ENCODE measurements at places on chromosomes 12 and 14.
A peak's percentile ranks its signal among the peaks of the same experiment; 100 is the strongest.

DNA sequence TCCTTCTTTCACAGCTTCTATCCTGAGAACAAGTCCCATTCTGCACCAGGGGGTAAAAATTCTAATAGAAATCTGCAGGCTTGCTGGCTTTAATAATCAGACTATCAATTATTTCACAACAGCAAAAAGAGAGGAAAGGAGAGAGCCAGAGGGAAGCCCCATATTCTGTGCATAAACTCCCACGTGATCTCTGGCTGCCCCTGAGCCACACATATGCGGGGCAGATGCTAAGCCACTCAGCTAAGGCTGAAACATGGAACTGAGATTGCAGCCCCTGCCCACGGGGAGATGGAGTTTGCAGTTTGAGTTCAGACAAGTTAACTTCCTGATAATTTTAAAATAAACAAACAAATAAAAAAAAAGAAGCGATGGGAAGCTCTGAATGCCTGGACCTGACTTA is 254.4 kb upstream of the CCDC196 start:
- no peak for DNase-seq

GRCh38 chr14:73739174-73739898 is 25.2 kb upstream of the PNMA1 start:
- no peak for DNase-seq

- no peak for DNase-seq
Measured at GRCh38 chr12:26331960-26332359, 136.6 kb downstream of the SSPN start.

GRCh38 chr14:76352639-76353281 is 23.2 kb upstream of the ESRRB start:
- peak; percentile 2 for DNase-seq

DNA sequence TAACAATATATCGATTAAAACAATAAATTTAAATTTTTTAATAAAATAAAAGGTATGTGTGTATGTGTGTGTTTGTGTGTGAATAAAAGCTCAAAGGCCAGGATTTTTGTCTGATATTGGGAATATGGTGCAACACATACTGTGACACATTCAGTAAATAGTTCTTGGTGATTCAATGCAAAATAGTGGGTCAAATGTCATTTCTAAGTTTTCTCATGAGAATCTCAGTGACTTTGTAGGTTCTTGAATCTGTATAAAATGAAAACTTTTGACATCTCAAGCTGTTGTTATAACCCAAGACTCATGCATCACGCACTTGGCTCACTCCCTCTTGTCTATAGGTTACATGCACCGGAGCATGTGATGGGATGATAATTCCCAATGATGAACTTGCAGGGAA is 16.2 kb upstream of the MED6 start:
- DNase-seq = no peak

GRCh38 chr12:119758722-119759121 is 90.8 kb downstream of the PRKAB1 start:
- no peak for DNase-seq

DNA sequence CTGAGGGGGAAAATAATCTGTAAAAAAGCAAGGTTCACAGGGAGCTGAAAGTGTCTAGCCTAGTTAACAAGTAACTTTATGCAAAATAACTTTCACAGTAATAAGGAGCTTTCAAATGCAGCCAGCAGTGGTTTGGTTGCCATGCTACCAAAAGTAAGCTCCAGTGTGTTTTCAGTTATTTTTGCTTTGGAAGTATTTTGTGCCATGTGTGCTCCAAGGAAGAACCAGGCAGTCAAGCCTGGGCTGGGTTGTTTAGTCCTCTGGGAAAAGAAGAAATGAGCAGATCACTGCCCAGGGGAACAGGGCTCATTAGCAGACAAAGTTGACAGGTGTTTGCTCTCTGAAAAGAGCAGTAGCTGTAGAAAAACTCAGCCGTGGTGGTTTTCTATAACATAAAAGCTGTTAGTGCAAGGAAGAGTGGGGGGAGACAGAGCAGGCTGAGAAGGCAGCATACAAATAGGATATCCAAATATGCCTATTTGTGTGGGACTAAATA is 92.8 kb upstream of the TMTC2 start:
- DNase-seq = no peak

GRCh38 chr12:22190-22529 is 44.4 kb upstream of the IQSEC3 start:
- no peak for DNase-seq

DNA sequence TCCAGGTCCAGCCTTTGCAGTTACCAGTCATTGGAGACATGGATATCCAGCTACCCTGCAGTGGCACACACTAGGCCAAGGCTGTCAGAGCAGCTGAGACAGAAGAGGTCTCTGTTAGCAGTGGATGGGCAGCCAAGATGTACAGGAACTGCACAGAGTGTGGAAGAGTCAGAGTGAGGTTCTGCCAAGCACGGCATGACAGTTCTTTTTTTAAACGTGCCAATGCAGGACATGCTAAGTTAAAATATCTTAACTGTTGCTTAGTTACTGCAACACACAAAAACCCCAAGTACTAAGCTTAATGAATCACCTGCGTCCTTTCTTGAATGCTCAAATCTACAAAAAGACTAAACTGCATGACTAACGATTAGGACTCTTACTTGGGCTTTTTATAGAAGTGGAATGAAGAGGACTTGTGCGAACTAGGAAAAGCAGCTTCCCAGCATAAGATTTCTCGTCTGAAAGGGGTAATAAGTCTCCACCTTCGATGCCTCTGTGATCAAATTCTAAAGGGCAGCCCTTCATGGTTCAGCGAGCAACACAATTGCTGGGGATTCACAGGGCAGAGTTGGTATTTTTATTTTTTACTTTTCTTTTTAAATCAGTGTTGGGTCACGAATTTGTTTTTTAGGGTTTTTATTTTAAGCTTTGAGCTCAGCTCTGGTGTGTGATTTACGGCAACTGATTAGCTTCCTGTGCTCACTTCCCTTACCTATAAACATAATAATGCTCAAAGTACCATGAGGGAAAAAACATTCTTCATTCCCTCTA is 20.6 kb downstream of the MAPK1IP1L start:
- DNase-seq = peak; percentile 18

DNA sequence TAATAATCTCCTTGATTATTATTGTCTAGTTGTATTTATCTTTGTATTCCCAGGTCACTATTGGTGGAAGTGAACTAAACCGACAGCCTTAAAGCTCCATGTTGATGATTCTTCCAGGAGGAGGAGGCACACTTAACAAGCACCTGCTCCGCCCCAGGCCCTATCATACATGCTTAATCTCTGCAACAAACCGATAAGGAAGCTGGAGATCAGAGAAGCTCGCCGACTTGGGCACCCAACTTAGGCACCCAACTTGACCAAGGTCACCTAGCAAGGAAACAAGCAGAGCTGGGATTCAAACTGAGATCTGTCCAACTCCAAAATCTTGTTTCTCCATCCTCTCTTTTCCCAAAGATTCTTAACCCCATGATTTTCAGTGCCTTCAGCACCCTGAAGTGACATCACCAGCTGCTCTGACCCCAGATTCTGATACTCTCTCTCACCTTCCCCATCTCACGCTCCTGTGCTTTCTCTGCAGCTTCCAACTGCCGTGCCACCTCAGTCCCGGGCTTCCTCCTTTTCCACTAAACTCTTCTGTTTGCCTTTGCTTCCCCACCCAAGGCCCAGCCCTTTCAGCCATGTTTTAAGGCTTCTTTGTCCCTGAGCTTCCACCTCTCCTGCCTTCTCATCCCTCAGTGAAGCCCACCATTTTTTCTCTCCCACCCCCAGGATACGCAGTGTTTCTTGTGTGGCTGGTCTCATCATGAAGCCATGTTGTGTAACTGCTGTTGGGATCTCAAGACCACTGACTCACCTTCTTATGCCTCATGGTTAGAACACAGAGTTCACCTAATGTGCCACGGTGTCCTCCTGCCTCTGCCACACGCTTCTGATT is 6.6 kb upstream of the KRT18 start:
- no peak for DNase-seq

DNA sequence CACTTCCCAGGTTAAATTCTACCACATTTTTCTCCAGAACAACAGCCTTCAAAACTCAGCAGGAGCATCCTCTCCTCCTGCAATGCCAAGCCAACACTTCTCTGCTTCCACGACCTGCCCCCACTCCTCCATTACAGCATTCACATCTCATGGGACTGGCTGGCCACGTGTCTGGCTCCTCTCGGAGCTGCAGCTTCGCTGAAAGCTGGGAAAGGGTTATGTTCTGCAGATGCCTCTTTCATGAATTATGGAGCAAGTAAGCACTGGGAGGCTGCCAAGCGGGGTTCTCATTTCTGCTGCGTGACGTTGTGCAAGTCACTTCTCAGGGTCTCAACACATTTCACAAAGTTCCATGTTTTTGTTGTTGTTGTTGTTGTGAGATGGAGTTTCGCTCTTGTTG is 142.2 kb upstream of the RFLNA start:
- no peak for DNase-seq

DNA sequence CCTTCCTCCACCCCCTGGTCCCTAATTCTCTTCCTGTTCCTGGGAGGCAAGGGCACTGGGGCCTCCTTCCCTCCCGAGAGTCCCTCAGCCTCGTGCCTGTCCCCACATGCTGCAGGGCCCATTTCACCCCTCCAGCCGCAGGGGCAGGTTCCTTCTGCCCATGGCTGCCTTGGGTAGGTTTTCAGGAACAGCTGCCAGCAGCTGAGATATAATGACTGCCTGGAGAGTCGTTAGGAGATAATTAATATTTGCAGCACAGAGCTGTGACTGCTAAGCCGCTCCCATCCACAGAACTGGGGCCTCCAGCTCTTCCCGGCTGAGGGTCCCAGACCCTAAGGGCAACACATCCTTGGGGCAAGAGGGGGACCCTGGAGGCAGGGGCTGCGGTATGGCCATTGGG is 211.9 kb upstream of the LHX5 start:
- no peak for DNase-seq

- no peak for DNase-seq
Measured at GRCh38 chr14:42045383-42045782, 438.7 kb downstream of the LRFN5 start.

- no peak for DNase-seq
Measured at GRCh38 chr12:96150442-96150841, 43.7 kb upstream of the ELK3 start.

- no peak for DNase-seq
Measured at GRCh38 chr12:104888892-104889291, 69.2 kb downstream of the SLC41A2 start.

- DNase-seq = no peak
Measured at GRCh38 chr14:38882533-38882932, 220.5 kb downstream of the SEC23A start.

GRCh38 chr12:82973592-82973991 is 286.9 kb downstream of the TMTC2 start:
- no peak for DNase-seq

DNA sequence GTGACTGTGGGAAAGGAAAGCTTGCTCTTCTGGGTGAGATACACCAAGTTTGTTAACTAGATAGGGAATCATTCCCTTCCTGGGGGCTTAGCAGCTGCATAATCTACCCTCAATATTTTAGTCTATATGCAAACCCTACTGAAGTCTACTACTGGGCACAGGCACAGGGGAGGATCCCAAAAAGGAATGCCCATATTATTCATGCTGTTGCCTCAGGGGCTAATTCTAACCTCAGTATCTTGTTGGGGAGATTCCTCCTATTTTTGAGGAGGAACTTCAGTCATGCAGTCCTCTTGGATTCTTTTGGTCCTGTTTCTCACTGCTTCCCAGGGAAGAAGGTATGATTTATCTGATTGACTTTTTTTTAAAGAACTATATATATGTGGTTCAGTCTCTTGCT is 58.9 kb upstream of the ANKS1B start:
- no peak for DNase-seq

DNA sequence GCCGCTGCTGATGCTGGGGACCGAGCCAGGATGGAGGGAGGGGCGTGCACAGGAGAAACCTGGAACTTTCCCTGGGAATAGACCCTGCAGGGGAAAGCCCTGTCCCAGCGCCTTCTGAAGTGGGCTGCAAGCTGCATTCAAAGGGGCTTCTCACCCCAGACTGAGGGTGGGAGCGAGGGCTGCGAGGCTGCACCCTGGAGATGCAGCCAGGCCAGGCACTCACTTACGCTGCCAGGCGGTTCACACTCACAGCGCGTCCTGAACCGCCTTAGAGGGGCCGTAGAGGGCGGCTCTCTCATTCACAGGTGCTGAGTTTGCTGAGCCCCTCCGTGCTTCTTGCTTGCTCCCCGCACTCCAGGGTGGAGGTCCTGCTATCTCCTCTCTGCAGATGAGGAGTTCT is 208.5 kb upstream of the C14orf180 start:
- DNase-seq = no peak

DNA sequence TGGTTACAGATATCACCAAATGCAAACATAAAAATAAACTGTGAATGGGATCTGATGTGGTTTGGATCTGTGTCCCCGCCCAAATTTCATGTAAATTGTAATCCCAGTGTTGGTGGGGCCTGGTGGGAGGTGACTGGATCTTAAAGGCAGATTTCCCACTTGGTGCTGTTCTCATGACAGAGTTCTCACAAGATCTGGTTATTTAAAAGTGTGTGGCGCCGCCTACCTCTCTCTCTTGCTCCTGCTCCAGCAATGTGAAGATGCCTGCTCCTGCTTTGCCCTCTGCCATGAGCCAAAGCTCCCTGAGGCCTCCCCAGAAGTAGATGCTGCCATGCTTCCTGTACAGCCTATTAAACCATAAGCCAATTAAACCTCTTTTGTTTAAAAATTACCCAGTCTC is 47.8 kb downstream of the SLC25A21 start:
- DNase-seq = no peak

GRCh38 chr12:12794686-12795085 is 9.2 kb downstream of the APOLD1 start:
- no peak for DNase-seq

Measured in NCI-H446 (cell line).